RPMI8226 (cell line): ENCODE measurements at places on chromosomes 4 and X.

GRCh38 chr4:152817331-152817730 lies 37.6 kb downstream of the ARFIP1 start:
- no peak for DNase-seq

- DNase-seq = no peak
Observed at GRCh38 chr4:184814686-184815045, 11.1 kb downstream of the ACSL1 start.

GRCh38 chrX:132173647-132174046 lies 45.6 kb downstream of the RAP2C start:
- no peak for DNase-seq

GRCh38 chrX:70292788-70293187 lies 2.9 kb downstream of the KIF4A start:
- DNase-seq = no peak

- no peak for DNase-seq
Observed at GRCh38 chr4:183903021-183903760, 1.9 kb upstream of the STOX2 start.

DNA sequence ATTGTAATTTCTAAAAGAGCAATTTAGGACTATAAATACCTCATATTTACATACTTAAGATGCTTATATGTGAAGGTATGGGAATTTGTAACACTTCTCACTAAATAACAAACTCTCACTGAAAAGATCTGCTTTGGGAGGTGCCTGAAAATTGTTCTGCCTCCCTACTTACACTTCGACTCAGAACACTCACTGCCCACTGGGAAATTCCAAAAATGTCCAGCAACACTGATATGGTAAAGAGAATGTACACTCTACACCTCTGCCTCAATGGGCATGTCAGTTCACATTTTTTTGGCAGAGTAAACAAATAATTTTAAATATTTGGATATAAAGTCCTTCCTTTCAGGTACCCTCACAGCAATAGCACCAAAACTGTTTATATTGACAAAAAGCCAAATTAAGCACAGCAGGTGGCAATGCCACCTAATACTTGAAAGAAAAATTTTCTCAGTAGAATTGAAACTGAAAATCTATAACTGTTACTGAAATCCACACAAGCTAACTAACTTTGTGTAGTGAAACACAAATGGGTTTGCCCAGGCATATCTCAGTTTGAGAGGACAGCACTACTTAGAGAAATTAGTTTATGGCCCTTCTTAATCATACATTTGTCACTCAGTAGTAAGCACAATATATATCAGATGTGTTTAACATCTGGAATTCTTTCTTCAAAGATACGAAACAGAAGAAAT lies 67.1 kb downstream of the PRDM5 start:
- peak; percentile 28 for DNase-seq

- DNase-seq = no peak
Observed at GRCh38 chr4:43410636-43411035, 518.1 kb downstream of the GRXCR1 start.

DNA sequence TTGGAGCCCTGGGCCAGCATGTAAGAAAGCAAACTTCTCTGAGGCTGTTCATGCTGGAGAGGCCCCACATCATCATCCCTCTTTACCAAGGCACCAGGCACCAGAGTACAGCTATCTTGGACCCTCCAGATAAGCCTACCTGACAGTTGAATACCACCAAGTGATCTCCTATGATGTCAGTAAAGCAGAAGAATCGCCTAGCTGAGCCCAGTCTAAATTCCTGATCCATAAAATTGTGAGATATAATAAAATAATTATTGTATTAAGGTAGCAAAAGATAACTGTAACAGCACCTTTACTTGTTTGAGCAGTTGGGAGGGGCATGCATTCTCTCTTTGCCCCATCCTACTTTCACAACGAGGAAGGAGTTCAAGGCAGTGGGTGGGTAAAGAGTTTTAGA lies 2.9 kb upstream of the UCP1 start:
- no peak for DNase-seq

- DNase-seq = no peak
Observed at GRCh38 chrX:129572422-129572821, 32.4 kb downstream of the OCRL start.

- no peak for DNase-seq
Observed at GRCh38 chr4:61657016-61657415, 456.9 kb downstream of the ADGRL3 start.

DNA sequence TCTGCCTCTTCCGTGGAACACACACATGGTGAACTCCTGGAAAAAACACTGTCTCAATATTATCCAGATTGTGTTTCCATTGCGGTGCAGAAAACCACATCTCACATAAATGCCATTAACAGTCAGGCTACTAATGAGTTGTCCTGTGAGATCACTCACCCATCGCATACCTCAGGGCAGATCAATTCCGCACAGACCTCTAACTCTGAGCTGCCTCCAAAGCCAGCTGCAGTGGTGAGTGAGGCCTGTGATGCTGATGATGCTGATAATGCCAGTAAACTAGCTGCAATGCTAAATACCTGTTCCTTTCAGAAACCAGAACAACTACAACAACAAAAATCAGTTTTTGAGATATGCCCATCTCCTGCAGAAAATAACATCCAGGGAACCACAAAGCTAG lies 87.9 kb downstream of the TET2 start:
- no peak for DNase-seq

- no peak for DNase-seq
Observed at GRCh38 chrX:3393581-3394111, 47.2 kb upstream of the MXRA5 start.

- DNase-seq = no peak
Observed at GRCh38 chrX:108732630-108733321, 3.6 kb downstream of the IRS4 start.

DNA sequence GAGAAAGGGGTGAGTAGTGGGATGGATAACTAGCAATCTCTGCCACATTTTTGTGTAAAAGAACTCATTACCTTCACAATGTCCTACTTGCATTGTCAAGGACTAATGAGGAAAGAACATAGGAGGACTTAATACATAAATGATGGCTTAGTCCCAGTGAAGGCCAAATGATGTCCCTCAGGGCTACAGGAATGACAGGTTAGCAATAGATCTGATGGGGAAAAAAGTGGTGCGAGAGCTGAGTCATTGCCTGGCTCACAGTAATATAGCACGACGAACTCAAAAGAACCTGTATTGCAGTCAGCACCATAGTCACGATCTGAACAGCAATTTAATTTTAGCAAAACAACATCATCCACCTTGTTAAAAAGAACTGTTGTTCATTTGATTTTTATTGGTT lies 70.9 kb upstream of the ARHGAP36 start:
- DNase-seq = no peak

DNA sequence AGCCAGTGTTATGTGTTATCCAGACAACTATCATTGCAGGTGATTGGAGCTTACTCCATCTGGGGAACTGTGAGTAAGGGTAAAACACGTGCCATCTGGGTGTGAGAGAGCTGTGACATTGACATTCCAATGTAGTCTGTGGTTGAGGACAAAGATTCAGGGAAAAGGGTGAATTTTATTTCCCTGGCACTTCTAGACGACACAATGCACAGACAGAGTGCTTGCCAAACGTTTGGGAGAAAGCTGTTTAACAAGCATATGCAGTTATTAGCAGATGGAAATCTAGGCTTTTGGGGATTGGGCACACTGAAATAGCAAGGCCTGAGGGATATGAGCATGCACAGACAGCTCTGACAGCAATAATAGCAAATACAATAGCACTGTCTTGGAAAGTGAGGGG lies 21.3 kb upstream of the CTSO start:
- no peak for DNase-seq

DNA sequence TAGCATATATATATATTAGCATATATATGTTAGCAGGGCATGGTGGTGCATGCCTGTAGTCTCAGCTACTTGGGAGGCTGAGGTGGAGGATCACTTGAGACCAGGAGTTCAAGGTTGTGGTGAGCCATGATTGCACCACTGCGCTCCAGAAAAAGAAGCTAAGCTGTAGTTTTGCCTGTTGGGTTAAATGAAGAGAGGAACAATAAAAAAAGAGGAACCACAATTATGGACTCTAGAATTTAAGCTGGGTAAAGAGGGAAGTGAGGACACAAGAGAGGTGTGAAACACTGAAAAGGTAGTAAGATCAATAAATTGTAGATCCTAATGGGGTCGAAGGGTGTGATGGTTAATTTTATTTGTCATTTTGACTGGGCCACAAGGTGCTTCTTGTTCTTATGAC lies 40.5 kb upstream of the HSD17B10 start:
- DNase-seq = no peak

- DNase-seq = peak; percentile 11
Observed at GRCh38 chr4:19924761-19925160, 326.9 kb upstream of the SLIT2 start.

DNA sequence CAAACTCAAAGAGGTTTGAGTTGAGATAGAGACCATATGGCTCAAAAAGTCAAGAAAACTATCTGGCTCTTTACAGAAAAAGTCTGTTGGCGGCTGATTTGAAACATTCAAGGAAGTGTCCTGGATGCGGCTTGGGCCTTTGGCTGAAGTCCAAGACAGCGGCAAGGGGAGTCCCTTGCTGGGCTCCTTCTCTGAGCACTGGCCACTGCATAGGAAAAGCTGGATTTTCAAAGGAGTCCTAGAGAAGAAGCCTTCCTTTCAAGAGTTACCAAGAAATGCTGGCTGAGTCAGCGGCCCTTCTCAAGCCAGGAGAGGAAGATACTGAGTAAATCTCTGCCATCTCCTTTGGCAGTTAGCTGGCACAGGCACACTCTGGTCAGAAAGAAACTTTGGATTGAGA lies 12.1 kb downstream of the APLN start:
- no peak for DNase-seq

DNA sequence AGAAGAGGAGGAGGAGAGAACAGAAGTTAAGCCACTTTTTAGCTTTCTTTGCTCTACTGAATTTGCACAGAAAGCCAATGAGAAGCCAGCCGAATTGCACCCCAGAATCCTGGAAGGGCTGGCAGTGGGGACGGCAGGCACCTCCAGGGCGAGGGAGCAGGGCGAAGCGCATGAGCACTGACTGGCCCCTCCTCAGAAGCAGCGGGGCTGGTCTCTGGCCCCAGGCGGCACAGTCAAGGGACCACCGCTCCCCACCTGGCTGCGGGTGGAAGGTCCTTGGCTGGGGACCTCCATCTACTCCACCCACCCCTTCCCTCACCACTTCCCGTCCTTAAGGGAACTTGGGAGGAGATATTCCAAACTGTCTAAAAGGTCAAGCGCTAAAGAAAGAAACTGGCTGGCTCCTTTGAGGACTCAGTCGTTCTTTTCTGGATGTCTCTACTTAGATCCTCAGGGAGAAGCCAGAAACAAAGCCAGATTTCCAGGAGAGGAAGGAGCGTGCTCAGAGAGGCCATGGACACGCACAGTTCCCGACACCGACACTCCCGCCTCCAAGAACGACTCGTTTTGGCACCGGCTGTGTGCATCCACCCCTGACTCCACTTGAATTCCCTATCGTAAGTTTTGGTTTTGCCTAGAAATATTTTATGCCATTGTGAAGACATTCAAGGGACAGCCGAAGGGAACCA lies 59.5 kb upstream of the CRMP1 start:
- no peak for DNase-seq

GRCh38 chr4:89196745-89197144 lies 85.4 kb downstream of the TIGD2 start:
- DNase-seq = no peak

DNA sequence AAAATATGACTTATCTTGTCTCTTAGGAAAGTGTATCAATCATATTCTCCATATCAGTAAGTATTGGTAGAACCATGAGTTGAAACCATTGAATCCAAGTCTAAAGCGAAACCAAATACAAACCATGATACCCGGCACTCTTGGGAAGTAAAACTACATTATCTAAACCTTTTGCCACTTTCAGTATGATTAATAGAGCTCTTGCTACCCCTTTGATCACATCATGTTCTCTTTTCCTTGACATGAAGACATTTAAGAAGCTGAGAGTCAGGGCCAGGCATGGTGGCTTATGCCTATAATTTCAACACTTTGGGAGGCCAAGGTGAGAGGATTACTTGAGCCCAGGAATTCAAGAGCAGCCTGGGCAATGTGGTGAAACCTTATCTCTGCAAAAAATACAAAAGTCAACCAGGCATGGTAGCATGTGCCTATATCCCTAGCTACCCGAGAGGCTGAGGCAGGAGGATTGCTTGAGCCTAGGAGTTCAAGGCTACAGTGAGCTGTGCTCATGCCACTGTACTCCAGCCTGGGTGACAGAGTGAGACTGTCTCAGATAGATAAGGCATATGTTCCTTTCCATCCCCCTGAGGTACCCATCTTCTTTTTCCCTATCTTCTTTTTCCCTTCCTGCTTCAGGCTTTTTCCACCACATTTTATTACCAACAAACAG lies 45.4 kb downstream of the CEP135 start:
- no peak for DNase-seq

DNA sequence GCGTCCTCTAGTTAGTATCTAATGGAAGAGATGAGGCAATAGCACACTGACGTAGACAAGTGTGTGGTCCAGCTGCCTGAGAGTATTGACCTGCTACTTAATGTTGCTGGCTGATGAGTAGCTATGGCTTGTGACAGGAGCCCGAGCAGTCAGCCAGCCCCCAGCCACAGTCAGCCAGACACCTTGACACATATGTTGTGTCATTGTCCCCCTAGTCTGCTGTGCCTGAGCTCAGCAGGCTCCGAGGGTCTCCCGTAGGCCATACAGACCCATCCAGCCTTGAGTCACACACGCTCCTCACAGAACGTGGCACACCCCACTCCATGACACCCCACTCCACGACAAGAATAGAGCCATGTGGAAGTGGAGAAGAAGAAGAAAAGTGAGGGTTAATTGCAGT lies 362.1 kb downstream of the UNC5C start:
- no peak for DNase-seq

- DNase-seq = no peak
Observed at GRCh38 chr4:6671648-6672047, 22.0 kb upstream of the S100P start.

- no peak for DNase-seq
Observed at GRCh38 chr4:82777857-82778525, 20.6 kb downstream of the SCD5 start.

DNA sequence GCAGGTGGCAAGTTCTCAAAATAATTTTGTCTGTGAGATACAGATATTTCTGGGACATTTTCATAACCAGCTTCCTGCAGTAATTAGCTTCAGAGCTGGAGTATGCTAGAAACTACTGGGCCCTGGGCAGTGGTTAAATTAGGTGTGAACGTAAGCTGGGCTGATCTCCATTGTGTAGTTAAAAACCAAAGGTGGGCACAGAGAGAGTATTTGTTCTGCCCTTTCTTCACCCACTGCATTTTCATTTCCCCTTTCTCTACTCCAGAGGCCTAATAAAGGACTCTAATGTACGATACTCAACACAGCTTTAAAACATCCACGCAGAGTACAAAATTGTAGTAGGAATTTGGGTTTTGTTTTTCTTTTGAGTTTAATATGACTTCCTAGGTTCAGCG lies 252.7 kb downstream of the SPRY1 start:
- peak; percentile 5 for DNase-seq
